Mesothelial cell of epicardium (in vitro differentiated cells): ENCODE measurements at places on chromosomes 2 and 18. TPM values are rescaled to one million over a fixed set of nuclear protein-coding genes. Genes with fewer than 3 reads are reported as not detected.

CDH20 gene
- 0.63 to 0.93 TPM (median 0.89 TPM) in 3 replicates for total RNA-seq

EGR4 gene
- 0.34 to 0.49 TPM (median 0.36 TPM) in 3 replicates for total RNA-seq

DNA sequence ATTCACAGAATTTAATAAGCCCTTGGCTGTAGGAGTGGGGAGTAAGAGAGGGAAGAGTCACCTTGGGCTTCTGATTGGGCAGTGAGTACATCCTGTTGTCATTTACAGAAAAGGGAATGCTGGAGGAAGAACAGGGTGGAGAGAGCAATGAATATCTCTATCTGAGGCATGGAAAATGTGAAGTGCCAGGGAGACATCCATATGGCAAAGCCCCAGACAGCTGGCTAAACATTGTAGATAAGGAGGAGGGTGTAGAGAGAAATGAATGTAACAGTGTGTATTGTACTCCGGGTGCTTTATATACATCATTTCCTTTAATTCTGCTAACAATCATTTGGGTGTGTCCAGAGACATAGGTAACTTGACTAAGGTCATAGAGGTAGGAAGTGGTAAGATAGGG, 103.5 kb downstream of the UPP2 start:
- no peaks in the 10 kb centered on the region for H3K36me3 ChIP-seq
- peaks cover 24% of the 10 kb centered on the region for H3K4me1 ChIP-seq
- H3K4me3 ChIP-seq = no peak overlapping the region
- H3K27me3 ChIP-seq = no peaks in the 10 kb centered on the region

MRPS5 gene
- total RNA-seq = 45.2 to 47.6 TPM (median 45.8 TPM) in 3 replicates

GRCh38 chr2:176104316-176105077, 2.6 kb upstream of the HOXD11 start:
- no peak for DNase-seq
- peaks cover 21% of the 10 kb centered on the region for H3K4me1 ChIP-seq
- peaks cover 89% of the 10 kb centered on the region for H3K27me3 ChIP-seq

PLGLB1 gene
- 8.4 to 9.3 TPM (median 8.8 TPM) in 3 replicates for total RNA-seq

CNDP1 gene
- 0.40 to 0.75 TPM (median 0.41 TPM) in 3 replicates for total RNA-seq

GRCh38 chr2:223075301-223076270, 23.6 kb downstream of the KCNE4 start:
- no peak overlapping the region for H3K27ac ChIP-seq
- H3K4me1 ChIP-seq = peaks cover 16% of the 10 kb centered on the region
- DNase-seq = no peak
- H3K27me3 ChIP-seq = no peaks in the 10 kb centered on the region

GRCh38 chr2:1816414-1816911, 72.1 kb upstream of the PXDN start:
- H3K4me3 ChIP-seq = no peak overlapping the region
- DNase-seq = no peak
- H3K4me1 ChIP-seq = peaks cover 15% of the 10 kb centered on the region
- H3K36me3 ChIP-seq = no peaks in the 10 kb centered on the region
- no peaks in the 10 kb centered on the region for H3K27me3 ChIP-seq

ANKRD30BL gene
- total RNA-seq = not detected in 3 replicates

GRCh38 chr18:46624127-46624526, 32.9 kb downstream of the LOXHD1 start:
- no peak overlapping the region for H3K27ac ChIP-seq
- H3K27me3 ChIP-seq = peaks cover 49% of the 10 kb centered on the region
- DNase-seq = no peak
- no peaks in the 10 kb centered on the region for H3K36me3 ChIP-seq
- no peaks in the 10 kb centered on the region for H3K4me1 ChIP-seq

CXXC1 gene
- 77.3 to 81.3 TPM (median 80.2 TPM) in 3 replicates for total RNA-seq

AGFG1 gene
- 59.3 to 62.5 TPM (median 60.9 TPM) in 3 replicates for total RNA-seq

GRCh38 chr2:98935777-98936352, at the start of gene CRACDL:
Gene CRACDL, minus strand, starts transcription at chr2:98936225. Its CDS starts 89,425 bp downstream, at chr2:98846800.
- peaks cover 85% of the 10 kb centered on the region for H3K27me3 ChIP-seq
- peaks cover 6% of the 10 kb centered on the region for H3K4me1 ChIP-seq
- no peak for DNase-seq

- H3K4me1 ChIP-seq = peaks cover 4% of the 10 kb centered on the region
- H3K36me3 ChIP-seq = no peaks in the 10 kb centered on the region
- no peak for DNase-seq
- no peak overlapping the region for H3K27ac ChIP-seq
- peaks cover 1% of the 10 kb centered on the region for H3K27me3 ChIP-seq
Measured at GRCh38 chr2:74186038-74186437, 7.4 kb upstream of the MOB1A start.

GRCh38 chr2:65919550-65920188, 487.3 kb upstream of the SPRED2 start:
- no peak overlapping the region for H3K27ac ChIP-seq
- peaks cover 19% of the 10 kb centered on the region for H3K4me1 ChIP-seq
- H3K36me3 ChIP-seq = no peaks in the 10 kb centered on the region
- no peak for DNase-seq
- H3K4me3 ChIP-seq = no peak overlapping the region

DNA sequence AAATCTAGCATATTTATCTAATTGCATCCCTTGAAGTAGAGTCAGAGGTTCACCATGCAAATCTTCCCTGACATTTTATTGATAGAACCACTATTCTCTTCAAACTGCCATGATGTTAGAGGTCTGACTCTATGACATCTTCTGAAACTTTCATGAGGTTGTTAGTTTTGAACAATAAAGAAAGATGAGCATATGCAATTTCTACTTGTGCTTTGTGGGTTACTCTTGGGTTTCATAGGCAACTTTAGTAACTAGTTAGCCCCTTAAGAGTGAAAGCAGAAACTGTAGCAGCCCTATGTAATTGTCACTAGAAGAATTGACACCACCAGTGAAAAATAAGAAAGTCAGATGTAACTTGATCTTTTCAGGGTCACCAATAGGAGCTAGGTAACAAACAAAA, 53.1 kb upstream of the ZEB2 start:
- no peak for DNase-seq
- no peaks in the 10 kb centered on the region for H3K4me1 ChIP-seq
- no peaks in the 10 kb centered on the region for H3K27me3 ChIP-seq
- no peaks in the 10 kb centered on the region for H3K36me3 ChIP-seq
- no peak overlapping the region for H3K27ac ChIP-seq

DNA sequence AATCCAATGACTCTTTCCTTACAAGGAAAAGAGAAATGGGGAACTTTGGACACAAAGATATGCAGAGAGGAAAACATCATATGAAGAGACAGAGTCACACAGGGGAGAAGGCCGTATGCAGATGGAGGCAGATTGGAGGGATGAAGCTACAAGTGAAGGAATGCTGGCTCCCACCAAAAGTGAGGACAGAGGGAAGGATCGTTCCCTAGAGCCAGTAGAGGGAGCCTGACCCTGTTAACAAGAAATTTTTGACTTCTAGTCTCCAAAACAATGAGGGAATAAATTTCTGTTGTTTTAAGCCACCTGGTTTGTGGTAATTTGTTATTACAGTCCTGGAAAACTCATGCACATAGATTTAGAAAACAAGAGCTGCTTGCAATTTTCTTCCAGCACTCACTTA, 169.3 kb downstream of the PMAIP1 start:
- H3K4me3 ChIP-seq = no peak overlapping the region
- H3K36me3 ChIP-seq = no peaks in the 10 kb centered on the region
- DNase-seq = no peak

- peaks cover 40% of the 10 kb centered on the region for H3K4me1 ChIP-seq
- H3K27ac ChIP-seq = peak overlapping the region; percentile 92
- H3K4me3 ChIP-seq = peak overlapping the region; percentile 85
Measured at GRCh38 chr2:190649798-190650390, 1.0 kb downstream of the NAB1 start.

DNA sequence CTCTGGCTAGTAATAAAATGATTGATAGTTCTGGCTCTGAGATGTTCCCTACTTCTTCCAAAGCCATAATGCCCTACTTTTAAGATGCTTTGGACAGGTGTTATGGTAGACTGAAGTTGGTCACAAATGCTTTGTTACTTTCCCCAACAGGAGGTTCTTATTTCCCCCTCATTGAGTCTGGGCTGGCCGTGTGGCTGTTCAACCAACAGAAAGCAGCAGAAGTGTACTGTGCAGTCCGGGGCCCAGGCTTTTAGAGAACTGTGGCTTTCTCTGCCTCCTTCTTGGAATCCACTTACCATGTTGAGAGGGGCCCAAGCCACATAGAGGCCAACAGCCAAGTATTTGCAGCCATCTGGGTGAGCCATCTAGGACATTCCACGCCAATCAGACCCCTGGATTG, 94.2 kb downstream of the KCTD1 start:
- no peak overlapping the region for H3K4me3 ChIP-seq
- no peak for DNase-seq

CAPN13 gene
- total RNA-seq = 0.14 to 0.24 TPM in 2 of 3 replicates, not detected in the other

- no peaks in the 10 kb centered on the region for H3K36me3 ChIP-seq
- no peak overlapping the region for H3K4me3 ChIP-seq
- H3K27ac ChIP-seq = no peak overlapping the region
Measured at GRCh38 chr18:42586601-42587000, 528.9 kb downstream of the RIT2 start.

DNA sequence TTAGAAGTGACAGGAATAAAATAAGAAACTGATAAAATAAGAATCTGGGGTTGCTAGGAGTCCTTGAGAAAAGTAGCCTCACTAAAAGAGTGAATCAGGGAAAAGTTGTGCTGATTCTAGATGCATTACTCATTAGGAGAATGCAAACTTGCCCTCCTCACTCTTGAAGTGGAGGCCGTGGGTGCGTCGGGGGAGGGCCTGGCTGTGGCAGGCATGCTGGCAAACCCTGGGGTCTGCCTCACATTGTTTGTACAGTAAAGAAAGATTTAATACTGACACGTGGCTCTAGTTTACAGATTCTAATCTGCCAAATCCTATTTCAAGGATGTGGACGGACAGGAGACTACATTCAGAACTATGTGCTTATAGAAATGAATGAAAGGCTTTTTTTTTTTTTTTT, 41.9 kb downstream of the TANC1 start:
- H3K27ac ChIP-seq = peak overlapping the region; percentile 93
- H3K27me3 ChIP-seq = no peaks in the 10 kb centered on the region
- H3K4me3 ChIP-seq = peak overlapping the region; percentile 8
- DNase-seq = no peak

GYPC gene
- total RNA-seq = 39.4 to 41.4 TPM (median 39.7 TPM) in 3 replicates

- H3K36me3 ChIP-seq = no peaks in the 10 kb centered on the region
- no peak for DNase-seq
- H3K4me3 ChIP-seq = no peak overlapping the region
Measured at GRCh38 chr2:109299536-109299935, 170.5 kb downstream of the SH3RF3 start.

- no peaks in the 10 kb centered on the region for H3K27me3 ChIP-seq
- no peak overlapping the region for H3K27ac ChIP-seq
- no peak overlapping the region for H3K4me3 ChIP-seq
- no peaks in the 10 kb centered on the region for H3K4me1 ChIP-seq
- H3K36me3 ChIP-seq = no peaks in the 10 kb centered on the region
- DNase-seq = no peak
Measured at GRCh38 chr2:33521791-33522281, 45.4 kb downstream of the RASGRP3 start.

DNA sequence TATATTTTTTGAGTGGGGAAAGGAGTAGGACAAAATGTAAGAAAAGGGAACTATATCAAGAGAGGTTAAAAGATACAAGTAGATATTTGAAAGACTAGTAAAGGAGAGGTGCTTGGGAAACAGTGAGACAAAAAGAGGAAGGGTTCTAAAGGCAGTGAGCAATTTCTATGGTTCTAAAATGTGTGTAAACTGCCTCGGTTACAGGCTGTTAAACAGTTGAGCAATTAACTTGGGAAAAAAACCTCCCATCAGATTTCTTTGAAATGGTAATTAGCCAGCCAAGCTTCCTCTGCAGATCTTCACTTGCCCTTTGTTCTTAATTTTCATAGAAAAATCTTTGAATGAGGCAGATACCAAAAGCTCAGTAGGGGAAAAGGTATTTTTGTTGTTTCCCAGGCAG, 238.7 kb upstream of the KCNH7 start:
- no peak overlapping the region for H3K4me3 ChIP-seq
- no peak for DNase-seq
- H3K36me3 ChIP-seq = no peaks in the 10 kb centered on the region
- no peak overlapping the region for H3K27ac ChIP-seq
- H3K4me1 ChIP-seq = no peaks in the 10 kb centered on the region

- DNase-seq = no peak
- H3K27me3 ChIP-seq = peaks cover 19% of the 10 kb centered on the region
- no peaks in the 10 kb centered on the region for H3K36me3 ChIP-seq
- H3K4me3 ChIP-seq = no peak overlapping the region
- no peak overlapping the region for H3K27ac ChIP-seq
Measured at GRCh38 chr2:170498619-170499018, 216.5 kb upstream of the SP5 start.

DNA sequence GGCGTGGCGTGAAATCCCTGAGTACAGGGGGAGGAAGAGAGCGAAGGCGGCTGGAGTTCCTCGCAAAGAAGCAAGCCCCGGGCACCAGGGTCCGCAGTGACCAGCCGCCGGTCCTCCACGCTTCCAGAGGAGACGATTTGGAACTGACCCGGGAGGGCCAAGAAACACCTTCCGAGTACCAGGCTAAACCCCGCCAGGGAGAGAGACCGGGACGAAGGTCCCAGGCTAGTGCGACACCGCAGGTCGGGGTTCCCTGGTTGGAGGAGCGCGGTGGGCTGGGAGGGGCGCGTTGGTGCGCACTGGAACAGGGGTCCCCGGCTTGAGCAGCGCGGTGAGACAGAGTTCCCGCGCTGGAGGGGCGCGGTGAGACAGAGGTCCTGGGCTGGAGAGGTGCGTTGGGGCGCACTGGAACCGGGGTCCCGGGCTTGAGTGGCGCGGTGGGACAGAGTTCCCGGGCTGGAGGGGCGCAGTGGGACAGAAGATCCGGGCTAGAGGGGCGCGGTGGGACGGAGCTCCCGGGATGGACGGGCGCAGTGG, 901 bp downstream of the WDFY1 start:
- H3K27ac ChIP-seq = peak overlapping the region; percentile 93
- peaks cover 26% of the 10 kb centered on the region for H3K4me1 ChIP-seq
- peaks cover 10% of the 10 kb centered on the region for H3K36me3 ChIP-seq
- H3K27me3 ChIP-seq = no peaks in the 10 kb centered on the region

GRCh38 chr18:10371165-10371564, 83.3 kb upstream of the APCDD1 start:
- no peak overlapping the region for H3K27ac ChIP-seq
- peaks cover 67% of the 10 kb centered on the region for H3K4me1 ChIP-seq
- no peak overlapping the region for H3K4me3 ChIP-seq
- no peak for DNase-seq
- no peaks in the 10 kb centered on the region for H3K36me3 ChIP-seq

DNA sequence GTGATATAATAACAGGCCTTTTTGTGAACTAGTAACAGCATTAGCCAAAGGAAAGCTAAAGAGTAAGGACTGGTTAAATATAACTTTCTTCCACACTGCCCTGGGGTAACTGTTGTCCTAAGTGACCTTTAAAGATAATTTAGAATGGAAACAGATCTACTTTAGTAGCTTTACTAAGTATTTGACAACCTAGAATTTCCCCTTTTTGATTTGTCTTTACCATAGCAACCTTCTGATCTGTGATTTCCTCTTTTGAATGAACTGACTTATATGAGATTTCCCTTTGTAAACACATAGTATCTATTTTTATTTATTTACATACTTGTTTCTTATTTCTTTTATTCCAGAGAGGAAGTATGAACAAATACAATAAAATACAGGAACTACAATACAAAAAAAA, 10.5 kb upstream of the KLF7 start:
- H3K4me3 ChIP-seq = no peak overlapping the region
- H3K27me3 ChIP-seq = peaks cover 10% of the 10 kb centered on the region
- H3K4me1 ChIP-seq = no peaks in the 10 kb centered on the region
- peaks cover 2% of the 10 kb centered on the region for H3K36me3 ChIP-seq
- no peak for DNase-seq
